ENCODE measurements at places on chromosomes 12 and 14. TPM values are rescaled to one million over a fixed set of nuclear protein-coding genes. Genes with fewer than 3 reads are reported as not detected.
A peak's percentile ranks its signal among the peaks of the same experiment; 100 is the strongest.

- no peak overlapping the region for H3K27ac ChIP-seq
- H3K27me3 ChIP-seq: no peaks in the 10 kb centered on the region
- no peaks in the 10 kb centered on the region for H3K36me3 ChIP-seq
- no peak overlapping the region for H3K4me3 ChIP-seq
Observed at GRCh38 chr14:32656601-32657000, 282.1 kb upstream of the NPAS3 start.

GRCh38 chr14:72904840-72905561 is 11.1 kb upstream of the DPF3 start:
- H3K4me3 ChIP-seq: no peak overlapping the region
- H3K27me3 ChIP-seq: peaks cover 36% of the 10 kb centered on the region
- H3K27ac ChIP-seq: no peak overlapping the region
- peaks cover 11% of the 10 kb centered on the region for H3K4me1 ChIP-seq

GRCh38 chr12:117603316-117604113 is 242.1 kb upstream of the NOS1 start:
- H3K27ac ChIP-seq: no peak overlapping the region
- H3K4me1 ChIP-seq: no peaks in the 10 kb centered on the region
- H3K27me3 ChIP-seq: no peaks in the 10 kb centered on the region
- DNase-seq: no peak

Gene RERG
- total RNA-seq: not detected

DNA sequence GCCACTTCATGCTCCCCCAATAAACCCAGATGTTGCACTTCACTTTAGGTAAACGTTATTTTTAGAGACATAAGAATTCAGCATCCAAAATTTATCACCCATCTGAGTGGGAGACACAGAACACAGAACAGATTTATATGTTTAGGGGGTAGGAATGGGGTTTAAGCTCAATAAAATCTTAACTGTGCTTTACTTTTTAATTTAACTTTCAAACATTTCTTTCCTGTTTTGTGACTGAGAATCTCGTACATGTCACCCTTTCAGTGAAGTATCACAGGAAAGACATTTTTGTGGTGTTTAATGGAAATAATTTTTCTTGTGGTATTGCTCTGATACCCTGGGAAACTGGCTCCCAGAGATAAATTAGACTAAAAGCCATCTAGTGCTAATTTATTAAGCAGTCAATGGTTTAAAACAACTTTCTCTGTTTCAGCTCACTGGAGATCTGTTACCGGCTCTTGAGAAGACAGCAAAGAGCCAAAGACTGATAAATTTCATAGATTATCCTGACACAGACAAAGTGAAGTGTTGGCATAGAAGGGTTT is 148.0 kb upstream of the BMP4 start:
- no peaks in the 10 kb centered on the region for H3K4me1 ChIP-seq
- H3K27me3 ChIP-seq: no peaks in the 10 kb centered on the region
- no peak overlapping the region for H3K4me3 ChIP-seq
- H3K27ac ChIP-seq: no peak overlapping the region
- H3K36me3 ChIP-seq: no peaks in the 10 kb centered on the region
- DNase-seq: no peak

GRCh38 chr12:89082370-89082753 is 269.9 kb downstream of the DUSP6 start:
- H3K27ac ChIP-seq: no peak overlapping the region
- no peaks in the 10 kb centered on the region for H3K27me3 ChIP-seq
- peaks cover 24% of the 10 kb centered on the region for H3K4me1 ChIP-seq
- peaks cover 3% of the 10 kb centered on the region for H3K36me3 ChIP-seq

DNA sequence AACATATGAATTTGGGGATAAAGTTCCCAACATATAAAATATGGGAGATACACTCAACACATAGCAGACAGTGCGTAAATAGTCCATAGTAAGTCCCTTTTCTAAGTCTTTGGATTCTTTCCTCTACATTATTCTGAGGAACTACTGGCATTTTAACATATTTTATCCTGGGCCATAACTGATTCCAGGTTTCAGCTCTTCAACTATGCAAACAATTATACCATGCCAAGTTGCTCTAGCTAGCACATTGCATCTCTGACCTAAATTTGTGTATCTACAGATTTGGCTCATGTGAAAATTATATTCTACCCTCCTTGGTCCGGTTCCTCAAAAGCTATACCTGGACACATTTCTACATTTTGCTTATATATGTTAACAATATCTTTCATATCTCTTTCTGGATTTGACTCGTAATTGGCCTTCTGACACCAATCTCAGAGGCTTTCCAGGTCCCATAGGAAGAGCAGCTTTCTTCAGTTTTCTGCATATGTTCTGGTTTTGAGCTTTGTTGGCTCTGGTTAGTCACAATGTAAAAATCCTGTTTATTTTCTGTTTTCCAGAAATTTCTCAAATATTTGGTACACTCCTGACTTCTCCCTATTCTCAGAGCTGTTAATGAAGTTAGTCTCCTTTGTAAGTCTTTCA is 305.4 kb downstream of the BMP4 start:
- H3K27me3 ChIP-seq: no peaks in the 10 kb centered on the region
- no peaks in the 10 kb centered on the region for H3K36me3 ChIP-seq
- H3K27ac ChIP-seq: no peak overlapping the region
- no peak overlapping the region for H3K4me3 ChIP-seq
- H3K4me1 ChIP-seq: no peaks in the 10 kb centered on the region

- no peaks in the 10 kb centered on the region for H3K27me3 ChIP-seq
- no peak overlapping the region for H3K27ac ChIP-seq
- no peak overlapping the region for H3K4me3 ChIP-seq
Observed at GRCh38 chr14:20799456-20799891, 3.2 kb downstream of the RNASE1 start.

DNA sequence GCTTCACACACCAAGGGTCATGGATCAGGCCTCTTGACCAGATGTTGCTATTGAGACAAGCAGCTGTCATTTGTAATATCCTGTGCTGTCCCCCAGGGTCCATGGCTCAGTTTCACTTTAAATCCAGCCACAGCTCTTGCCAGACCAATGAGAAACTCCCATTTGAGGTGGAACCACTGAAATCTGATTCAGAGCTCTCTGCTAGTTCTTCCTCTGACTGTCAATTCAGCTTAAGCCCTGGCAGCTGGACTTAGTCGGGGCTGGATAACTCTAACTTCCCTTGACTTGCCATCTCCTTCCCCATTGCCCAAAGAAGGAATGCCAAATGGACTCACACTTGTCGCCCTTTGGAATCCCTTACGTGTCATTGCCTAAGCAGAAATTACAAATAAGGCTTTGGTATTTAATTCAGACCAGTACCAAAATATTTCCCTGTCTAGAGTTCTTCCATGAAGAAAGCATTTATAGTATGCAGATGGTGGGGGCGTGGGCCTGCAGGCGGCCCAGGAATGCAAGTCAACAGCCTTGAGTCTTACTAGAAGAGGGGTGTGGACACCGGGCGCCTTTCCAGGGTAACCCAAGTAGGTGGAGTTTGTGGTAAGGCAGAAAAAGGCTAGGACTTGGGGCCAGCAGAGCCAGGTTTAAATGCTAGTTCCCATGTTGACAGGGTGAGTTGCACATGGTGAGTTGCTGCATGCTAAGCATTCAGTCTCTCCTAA is 96.9 kb upstream of the TMPO start:
- DNase-seq: no peak
- no peaks in the 10 kb centered on the region for H3K36me3 ChIP-seq
- H3K4me1 ChIP-seq: no peaks in the 10 kb centered on the region
- no peak overlapping the region for H3K27ac ChIP-seq
- H3K4me3 ChIP-seq: no peak overlapping the region

Gene TTC9
- 10.9 TPM for total RNA-seq

- no peak overlapping the region for H3K4me3 ChIP-seq
- H3K36me3 ChIP-seq: no peaks in the 10 kb centered on the region
- no peaks in the 10 kb centered on the region for H3K27me3 ChIP-seq
- H3K4me1 ChIP-seq: peaks cover under 1% of the 10 kb centered on the region
- DNase-seq: no peak
- no peak overlapping the region for H3K27ac ChIP-seq
Observed at GRCh38 chr14:39768589-39768988, 336.4 kb upstream of the FBXO33 start.

GRCh38 chr14:53218161-53218560 is 65.0 kb upstream of the DDHD1 start:
- no peak for DNase-seq
- H3K36me3 ChIP-seq: no peaks in the 10 kb centered on the region
- H3K27ac ChIP-seq: peak overlapping the region; percentile 62

Gene SOX5
- 1.7 TPM for total RNA-seq

- H3K36me3 ChIP-seq: no peaks in the 10 kb centered on the region
- H3K27me3 ChIP-seq: no peaks in the 10 kb centered on the region
- peak; percentile 65 for DNase-seq
- peak overlapping the region; percentile 93 for H3K4me3 ChIP-seq
Observed at GRCh38 chr12:89863493-89863938, 154.9 kb upstream of the ATP2B1 start.

- no peak for DNase-seq
- H3K4me1 ChIP-seq: peaks cover 6% of the 10 kb centered on the region
- no peak overlapping the region for H3K27ac ChIP-seq
- peak overlapping the region; percentile 56 for H3K4me3 ChIP-seq
Observed at GRCh38 chr12:68252077-68252476, 1.3 kb downstream of the IL22 start.

DNA sequence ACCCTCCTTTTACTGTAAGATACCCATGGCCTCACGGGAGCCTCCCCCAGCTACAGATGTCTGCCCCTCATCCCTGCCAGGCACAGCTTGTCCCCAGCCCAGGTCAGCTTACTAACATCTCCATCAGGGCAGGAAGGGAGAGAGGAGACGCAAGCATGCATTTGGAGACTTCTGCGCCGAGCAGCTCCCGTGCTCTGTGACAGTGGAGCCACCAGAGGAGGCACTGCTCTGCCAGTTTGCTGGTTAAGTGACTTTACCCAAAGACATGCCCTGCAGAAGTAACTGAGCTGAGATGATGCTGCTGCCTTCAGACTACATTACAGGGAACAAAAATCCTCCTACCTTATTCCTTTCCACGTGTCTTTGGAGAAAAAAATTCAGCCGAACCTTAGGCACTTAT is 133.4 kb downstream of the ESRRB start:
- H3K27me3 ChIP-seq: peaks cover 31% of the 10 kb centered on the region
- H3K4me3 ChIP-seq: no peak overlapping the region
- H3K36me3 ChIP-seq: no peaks in the 10 kb centered on the region
- H3K4me1 ChIP-seq: no peaks in the 10 kb centered on the region
- no peak for DNase-seq

Gene ADCY4
- total RNA-seq: 6.9 TPM

Gene APPL2
- total RNA-seq: 18.9 TPM

- no peak overlapping the region for H3K27ac ChIP-seq
- peaks cover 11% of the 10 kb centered on the region for H3K36me3 ChIP-seq
- no peaks in the 10 kb centered on the region for H3K4me1 ChIP-seq
Observed at GRCh38 chr12:124347805-124348658, 53.1 kb downstream of the RFLNA start.

- no peak overlapping the region for H3K4me3 ChIP-seq
- no peaks in the 10 kb centered on the region for H3K27me3 ChIP-seq
- DNase-seq: no peak
- H3K4me1 ChIP-seq: peaks cover 6% of the 10 kb centered on the region
- peaks cover 4% of the 10 kb centered on the region for H3K36me3 ChIP-seq
Observed at GRCh38 chr12:28569698-28570411, 379.6 kb downstream of the CCDC91 start.
